T-helper 1 cell (primary cell): ENCODE measurements at places on chromosomes 5 and 9.

DNA sequence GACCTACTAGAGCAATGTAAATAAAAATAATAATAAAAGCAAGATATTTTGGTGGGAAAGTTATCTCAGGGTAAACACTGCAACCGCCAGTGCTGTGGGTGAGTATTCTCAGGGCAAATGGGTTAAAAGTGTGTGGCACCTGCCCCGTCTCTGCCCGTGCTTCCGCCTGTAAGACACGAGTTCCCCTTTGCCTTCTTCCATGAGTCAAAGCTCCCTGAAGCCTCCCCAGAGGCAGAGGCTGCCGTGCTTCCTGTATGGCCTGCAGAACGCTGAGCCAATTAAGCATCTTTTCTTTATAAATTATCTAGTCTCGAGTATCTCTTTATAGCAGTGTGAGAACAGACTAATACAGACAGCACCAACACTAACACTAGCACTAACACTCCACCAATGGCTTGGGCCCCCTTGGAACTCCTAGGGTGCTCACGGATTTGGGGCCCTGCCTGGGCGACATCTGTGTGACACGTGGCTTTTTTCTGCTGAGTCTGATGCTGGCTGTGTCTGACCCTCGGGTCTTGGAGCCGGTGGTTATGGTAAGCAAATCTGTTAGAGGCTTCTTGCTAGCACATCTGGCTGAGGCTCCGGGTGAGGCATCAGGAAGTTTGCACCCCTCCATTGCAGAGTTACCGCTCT lies 10.6 kb downstream of the PLEKHG4B start:
- DNase-seq: no peak

DNA sequence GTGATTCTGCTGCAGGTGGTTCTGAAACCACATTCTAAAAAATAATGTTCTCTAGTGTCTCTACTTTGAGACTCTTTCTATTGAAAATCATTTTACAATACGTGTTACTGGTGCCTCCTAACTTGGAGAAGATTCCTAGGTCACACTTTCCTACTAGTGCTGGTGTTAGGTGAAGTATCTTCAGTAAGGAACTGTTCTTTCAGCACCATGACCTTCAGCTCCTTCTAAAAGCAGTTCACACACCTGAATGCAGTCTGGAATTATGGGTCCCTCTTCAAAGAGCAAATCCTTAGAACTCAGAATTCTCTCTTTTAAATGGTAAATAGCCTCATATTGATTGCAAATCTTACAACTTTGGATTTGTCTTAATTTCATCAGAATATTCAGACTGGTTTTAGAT lies 10.6 kb upstream of the DPYSL3 start:
- DNase-seq: no peak

DNA sequence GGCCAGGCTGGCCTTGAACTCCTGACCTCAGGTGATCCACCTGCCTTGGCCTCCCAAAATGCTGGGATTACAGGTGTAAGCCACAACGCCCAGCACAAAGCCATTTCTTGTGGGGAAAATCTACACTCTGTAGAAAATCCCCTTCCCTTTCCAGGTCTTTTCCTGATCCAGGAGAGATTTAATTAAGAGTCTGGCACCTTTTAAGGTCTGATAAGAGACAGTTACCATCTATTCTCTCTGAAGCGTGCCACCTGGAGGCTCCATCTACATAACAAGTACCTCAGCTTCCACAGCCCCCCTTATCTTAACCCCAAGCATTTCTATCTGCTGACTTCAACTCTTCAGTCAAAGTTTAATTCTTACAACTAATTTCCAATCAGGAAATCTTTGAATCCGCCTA lies 71.4 kb upstream of the CDK20 start:
- no peak for DNase-seq

DNA sequence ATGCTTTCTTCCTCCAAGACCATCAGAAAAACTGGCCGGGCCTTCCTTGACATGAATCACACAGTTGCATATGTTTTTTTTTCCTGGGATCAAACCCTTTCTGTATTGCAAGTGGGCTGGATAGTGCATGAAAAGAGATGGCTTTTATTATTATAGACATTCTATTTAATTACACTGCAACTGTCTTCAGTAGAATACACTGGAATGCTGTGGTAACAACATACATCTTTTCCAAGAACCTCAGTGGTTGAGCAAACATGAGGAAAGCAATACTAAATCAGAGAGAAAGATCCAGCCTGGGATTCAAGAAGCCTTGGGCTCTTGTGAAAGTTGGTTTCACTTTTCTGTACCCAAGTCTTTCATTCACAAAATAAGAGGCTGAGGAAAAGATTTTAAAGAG lies 193.0 kb downstream of the DMAC1 start:
- no peak for DNase-seq

GRCh38 chr5:134059758-134060495 lies 54.6 kb upstream of the TCF7 start:
- no peak for DNase-seq

DNA sequence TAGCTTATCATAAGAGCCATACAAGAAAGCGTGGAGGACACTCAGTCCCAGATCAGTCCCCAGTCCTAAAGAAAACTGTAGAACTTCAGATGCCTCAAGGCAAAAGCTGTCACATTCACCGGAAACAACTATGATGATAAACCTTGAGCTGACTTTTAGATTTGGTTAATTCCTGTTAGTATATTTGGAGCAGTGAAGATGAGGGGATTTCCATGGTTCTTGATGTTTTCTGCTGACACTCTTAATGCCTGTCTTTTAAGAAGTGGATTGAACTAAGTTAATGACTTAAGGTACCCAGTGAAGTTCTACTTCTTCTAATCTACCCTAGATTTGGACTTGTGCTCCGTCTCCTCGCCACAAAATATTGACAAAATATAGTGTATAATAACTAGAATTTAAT lies 355.0 kb downstream of the EBF1 start:
- no peak for DNase-seq

DNA sequence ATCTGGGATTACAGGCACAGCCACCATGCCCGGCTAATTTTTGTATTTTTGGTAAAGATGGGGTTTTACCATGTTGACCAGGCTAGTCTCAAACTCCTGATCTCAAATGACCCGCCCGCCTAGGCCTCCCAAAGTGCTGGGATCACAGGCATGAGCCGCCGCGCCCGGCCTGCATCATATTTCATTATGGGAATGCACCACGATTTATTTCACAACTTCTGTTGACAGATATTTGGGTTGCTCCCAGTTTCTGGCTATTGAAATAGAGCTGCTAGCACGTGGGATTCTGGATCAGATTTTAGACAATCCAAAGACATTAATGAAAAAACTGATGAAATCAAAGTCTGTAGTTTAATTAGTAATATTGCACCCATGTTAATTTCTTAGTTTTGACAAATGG lies 48.4 kb upstream of the FUBP3 start:
- DNase-seq: no peak
